PC-3 (cell line): ENCODE measurements at places on chromosomes 3 and 15. TPM values are rescaled to one million over a fixed set of nuclear protein-coding genes. Genes with fewer than 3 reads are reported as not detected.

The TADA3 gene
- 85.4 and 85.9 TPM in 2 replicates for total RNA-seq

DNA sequence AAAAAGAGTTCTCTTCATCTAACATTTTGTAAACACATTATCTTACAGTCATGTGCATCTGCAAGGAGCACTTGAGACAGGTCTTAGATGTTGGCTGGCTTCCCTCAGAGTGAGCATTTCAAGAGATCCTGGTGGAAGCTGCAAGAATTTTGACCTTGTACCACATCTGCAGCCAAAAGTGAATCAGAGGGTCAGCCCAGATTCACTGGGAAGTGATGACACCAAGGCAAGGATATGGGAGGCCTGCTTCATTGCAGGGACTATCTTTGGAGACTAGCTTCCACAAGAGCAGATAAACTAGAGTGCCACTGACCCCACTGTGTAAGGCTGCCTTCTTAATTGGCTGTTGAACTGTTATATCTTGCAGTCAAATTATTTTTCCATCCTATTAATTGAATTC is 21.3 kb upstream of the GADL1 start:
- no peak for DNase-seq

DNA sequence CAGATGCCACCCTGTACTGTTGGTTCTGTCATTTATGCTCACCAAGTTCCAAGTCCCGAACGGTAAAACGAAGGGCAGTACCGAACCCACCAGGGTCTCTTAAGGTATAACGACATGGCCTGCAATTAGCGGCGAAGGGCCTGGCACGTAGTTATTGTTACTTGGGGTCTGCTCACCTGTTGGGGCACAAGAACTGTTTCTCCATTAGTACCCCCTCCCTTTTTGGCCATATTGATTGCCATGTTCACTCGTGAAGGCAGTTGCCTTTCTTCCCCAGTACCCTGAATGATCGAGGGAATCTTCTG is 435 bp downstream of the IL17RB start:
- DNase-seq: no peak

The PROK2 gene
- total RNA-seq: not detected in 2 replicates

The HOMER2 gene
- total RNA-seq: 22.6 and 29.5 TPM in 2 replicates
